ENCODE measurements at places on chromosomes 6 and 20.
A peak's percentile ranks its signal among the peaks of the same experiment; 100 is the strongest.

- no peak for DNase-seq
These were observed 388.2 kb downstream of the SYNE1 start for GRCh38 chr6:152248980-152249379.

- DNase-seq = peak; percentile 69
These were observed 2.0 kb upstream of the KCNB1 start for GRCh38 chr20:49484180-49485140.

GRCh38 chr6:164344801-164345291 lies 930.3 kb downstream of the QKI start:
- DNase-seq = no peak

DNA sequence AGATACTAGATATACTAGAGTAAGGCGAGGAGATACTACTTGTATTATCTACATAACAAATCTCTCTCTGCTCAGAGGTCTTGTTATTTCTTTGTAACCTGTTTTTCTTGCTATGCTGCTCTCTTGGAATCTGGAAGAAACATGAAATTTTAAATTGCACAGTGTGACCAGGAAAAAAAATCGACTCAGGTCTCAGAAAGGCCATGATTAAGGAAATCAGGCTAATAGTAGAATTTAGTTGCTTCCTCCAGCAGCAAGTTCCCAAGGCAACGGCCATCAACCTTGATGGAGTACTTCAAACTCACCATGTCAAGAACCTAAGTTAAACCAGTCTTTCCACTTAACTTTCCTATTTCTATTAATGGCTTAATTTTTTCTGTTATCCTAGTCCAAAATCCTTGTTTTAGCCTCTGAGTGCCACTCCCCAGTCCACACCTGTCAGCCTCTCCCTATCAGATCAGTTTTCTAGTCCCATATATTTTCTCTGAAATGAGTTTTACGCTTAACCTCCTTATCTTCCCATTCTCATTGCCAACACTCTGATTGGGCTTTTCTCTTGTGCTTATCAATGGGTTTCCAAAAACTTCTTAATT lies 87.7 kb upstream of the BEND3 start:
- no peak for DNase-seq

- DNase-seq = no peak
These were observed 169.9 kb downstream of the BCAS1 start for GRCh38 chr20:53900380-53900999.

- no peak for DNase-seq
These were observed 11.6 kb downstream of the PTPRT start for GRCh38 chr20:43178080-43178479.

DNA sequence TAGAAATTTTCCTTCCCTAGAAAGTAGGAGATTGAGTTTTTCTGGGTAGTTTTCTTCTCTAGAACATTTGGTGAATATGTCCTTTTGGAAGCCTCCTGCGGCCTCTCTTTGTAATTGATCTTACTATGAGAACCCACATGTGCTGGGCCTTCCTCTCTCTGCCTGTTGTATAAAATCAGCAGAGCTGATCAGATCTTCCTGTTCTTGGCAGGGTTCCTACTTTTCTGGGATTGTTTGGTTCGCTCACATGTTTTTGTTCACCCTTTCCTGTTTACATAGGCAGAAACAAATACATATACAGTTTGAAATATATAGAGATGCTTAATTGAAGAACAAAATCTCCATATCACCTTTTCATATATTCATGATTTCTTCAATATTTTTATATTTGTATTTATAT lies 57.8 kb downstream of the IL22RA2 start:
- no peak for DNase-seq

DNA sequence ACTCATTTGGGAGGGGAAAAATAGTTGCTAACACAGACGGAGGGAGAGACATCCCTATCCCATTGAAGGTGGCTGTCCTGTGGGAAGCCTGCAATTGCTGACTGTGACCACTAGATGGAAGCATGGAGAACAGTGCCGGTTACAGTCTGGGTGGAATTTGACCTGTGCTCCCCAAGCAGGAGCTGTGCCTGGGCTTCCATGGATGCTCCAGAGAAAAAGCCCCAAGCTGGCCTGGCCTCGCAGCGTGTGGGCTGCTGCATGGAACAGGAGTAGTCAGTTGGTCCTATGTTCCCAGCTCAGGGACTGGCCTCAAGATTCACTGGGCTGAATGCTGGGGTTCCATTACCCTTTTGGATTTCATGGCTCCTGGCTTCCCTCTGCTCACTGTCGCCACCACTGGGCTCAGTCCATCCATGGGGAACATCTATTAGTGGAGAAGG lies 116.3 kb upstream of the CHD6 start:
- peak; percentile 6 for DNase-seq

- peak; percentile 9 for DNase-seq
These were observed 1.5 kb upstream of the CITED2 start for GRCh38 chr6:139376017-139376330.

DNA sequence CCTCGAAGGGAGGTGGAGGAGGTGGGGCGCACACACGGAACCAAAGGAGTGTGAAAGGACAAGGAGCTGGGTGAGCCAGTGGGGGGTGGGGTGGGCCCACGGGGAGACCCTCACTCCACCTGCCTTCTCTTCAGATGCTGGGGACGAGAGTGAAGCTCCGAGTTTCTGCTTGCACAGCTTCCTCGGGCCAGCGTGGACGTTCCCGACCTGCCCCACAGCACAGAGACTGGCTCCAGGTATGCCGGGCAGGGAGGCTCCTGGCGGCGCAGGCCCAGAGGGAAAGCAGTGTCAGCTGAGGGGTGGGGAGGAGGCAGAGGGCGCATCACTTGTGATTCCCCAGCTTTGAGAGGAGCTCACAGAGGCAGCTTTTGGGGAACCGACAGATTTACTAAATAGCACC lies 98.5 kb upstream of the RPS6KA2 start:
- DNase-seq = no peak

DNA sequence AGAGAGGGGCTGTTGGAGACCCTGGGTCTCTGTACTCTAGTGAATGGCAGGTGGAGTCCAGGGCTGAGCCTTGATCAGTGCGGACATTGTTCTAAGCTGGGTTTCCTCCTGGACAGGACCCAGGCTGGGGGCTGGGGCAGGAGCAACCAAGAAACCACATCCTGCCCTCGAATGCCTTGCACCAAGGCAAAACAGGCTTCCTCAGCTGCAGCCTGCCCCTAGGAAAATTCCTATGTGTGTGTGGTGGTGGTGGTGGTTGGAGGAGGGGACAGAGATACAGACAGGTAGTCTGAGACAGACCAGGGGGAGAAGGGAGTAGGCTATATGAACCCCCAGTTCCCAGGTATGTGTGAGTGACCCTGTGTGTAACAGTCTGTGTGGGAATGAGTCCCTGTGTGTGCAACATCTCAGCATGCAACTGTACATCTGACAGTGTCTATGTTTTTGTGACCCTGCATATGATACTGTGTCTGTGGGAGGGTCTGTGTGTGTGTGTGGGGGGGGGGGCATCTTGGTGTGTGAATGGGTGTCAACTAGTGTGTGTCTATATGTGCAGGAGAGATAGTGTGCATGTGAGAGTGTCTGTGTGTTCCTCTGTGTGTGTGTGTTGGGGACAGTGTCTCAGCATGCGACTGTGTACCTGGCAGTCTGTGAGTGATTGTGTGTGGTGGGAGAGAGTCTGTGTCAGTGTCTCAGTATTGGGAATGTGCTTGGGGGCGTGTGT lies 3.0 kb downstream of the GLP1R start:
- no peak for DNase-seq

DNA sequence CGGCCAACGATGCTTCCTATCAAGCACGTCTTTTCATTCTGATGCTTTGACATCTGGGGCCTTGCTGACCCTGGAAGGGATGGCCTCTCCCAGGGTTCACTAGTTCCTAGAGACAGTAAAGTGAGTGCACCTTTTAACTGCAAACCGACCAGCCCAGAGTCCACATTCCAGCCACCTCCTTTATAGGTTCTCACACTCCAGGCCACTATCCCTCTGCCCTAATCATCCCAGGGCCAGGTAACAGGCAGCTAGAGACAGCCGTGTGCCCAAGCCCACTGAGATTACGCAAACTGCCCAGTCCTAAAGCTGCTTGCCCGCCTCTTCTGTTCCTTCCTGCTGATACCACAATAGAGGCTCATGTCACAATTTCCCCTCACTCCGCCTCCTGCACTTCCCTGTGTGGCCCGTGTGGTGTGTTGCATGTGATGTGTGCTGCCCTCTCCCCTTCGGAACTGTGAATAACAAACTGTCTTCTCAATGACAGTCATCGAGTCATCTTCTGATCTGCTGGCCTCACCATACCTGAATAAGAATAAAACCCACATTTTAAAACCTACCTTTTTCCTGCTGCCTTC lies 123.7 kb upstream of the EXOC2 start:
- DNase-seq = peak; percentile 20

DNA sequence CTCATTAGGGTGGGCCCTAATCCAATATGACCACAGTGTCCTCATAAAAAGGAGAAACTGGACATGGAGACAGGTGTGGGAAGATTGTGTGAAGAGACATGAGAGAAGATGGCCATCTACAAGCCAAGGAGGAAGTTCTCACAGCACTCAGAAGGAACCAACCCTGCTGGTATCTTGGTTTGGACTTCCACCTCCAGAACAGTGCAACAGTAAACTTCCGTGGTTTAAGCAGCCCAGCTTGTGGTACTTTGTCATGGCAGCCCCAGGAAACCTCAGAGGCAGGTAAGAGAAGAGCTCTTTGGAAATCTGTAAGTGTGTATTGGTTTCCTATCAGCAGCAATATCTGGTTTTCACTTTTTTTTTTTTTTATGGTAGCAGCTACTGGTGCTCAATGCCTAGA lies 16.5 kb upstream of the CNKSR3 start:
- DNase-seq = no peak

- DNase-seq = no peak
These were observed 36.1 kb downstream of the CTNNBL1 start for GRCh38 chr20:37729909-37730308.

GRCh38 chr6:157638779-157639178 lies 184.3 kb upstream of the SNX9 start:
- no peak for DNase-seq

DNA sequence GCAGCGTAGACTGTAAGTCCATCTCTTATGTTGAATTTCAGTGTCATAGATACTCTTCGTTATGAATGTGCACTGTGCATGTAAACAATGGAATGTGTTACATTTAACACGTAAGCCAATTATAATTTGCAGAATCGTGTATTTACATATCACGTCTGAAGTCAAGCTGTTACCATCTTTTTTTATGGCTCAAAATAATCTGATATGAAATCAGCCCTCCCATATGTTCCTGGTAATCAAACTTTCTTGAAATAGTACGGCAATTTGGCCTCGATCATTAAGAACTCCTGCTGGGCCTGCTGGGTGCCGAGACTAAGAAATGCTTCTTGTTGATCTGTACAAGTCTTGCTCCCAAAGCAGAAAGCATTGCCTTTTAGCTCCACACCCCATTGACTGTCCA lies 89.6 kb upstream of the DOK5 start:
- DNase-seq = no peak

DNA sequence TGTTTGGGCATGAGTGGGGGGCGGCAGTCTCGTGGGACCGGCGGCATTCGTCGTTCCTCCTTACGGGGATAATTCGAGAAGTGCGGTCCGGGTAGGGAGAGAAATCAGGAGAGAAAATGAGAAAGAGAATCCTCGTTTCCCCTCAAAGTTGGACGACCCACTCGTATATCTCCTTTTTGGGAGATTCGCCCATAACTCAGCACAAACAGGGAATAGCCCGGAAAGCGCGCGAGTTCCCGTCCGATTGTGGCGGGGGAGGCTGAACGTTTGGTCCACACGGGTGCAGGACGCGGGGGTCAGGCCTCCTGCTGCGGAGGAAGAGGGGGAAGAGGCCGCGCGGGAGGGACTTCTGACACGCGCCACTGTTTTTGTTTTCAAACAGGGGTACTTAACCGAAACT lies 42.4 kb downstream of the POPDC3 start:
- DNase-seq = no peak

GRCh38 chr20:39109933-39110818 lies 148.0 kb downstream of the DHX35 start:
- no peak for DNase-seq
